ENCODE measurements at places on chromosomes 3 and 15.

- DNase-seq: no peak
These were observed 317.3 kb upstream of the NAALADL2 start for GRCh38 chr3:174541708-174542315.

GRCh38 chr15:63111481-63111880 lies 10.2 kb upstream of the LACTB start:
- DNase-seq: no peak

DNA sequence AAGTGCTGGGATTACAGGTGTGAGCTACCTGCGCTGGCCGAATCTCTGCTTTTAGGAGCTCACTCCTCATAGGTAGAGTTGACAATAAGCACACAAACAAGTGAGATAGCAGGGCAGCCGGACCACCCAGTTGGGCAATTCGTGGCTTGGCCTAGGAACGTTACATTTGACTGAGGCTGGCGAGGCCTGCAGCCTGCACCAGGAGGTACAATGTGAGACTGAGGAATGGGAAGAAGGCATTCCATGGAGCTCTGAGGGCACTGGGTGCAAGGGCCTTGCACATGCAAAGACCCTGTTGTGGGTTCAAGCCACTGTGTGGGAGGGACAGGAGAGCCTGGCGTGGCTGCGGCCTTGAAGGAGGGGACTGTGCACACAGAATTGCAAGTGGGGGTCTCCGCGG lies 152.5 kb downstream of the LRRK1 start:
- no peak for DNase-seq

- DNase-seq: no peak
These were observed 94.5 kb upstream of the SOX14 start for GRCh38 chr3:137669519-137670060.

DNA sequence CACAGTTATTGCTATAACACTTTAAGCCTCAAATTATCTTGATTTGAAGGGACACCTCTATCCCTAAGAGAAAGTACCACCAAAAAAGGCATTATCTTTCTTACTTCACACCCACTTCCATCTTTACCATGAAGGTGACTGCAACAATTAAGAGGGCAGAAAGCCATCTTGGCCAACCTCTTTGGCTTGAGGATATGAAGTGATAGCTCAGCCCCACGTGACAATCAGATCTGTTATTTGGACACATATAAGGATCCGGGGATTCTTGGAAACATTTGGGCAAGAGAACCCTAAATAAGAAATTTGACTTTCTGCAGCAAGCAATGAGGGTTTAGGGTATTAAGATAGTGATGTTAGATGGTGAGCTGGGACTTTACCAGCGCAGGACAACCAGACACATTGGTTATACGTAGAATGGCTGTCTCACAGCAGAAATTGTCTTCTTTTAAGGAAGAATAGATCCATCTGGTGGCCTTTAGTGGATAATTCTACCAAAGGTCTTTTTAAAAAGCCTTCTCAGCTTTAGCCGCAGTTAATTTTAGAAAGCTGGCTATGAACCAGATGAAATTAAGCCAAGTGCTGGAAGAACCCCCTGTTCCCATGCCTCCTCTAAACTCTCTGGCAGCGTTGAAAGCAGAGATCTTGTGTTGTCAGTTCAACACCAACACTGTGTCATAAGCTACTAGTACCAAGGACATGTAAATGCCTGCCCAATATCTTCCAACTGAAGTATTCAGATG lies 12.3 kb downstream of the HCLS1 start:
- DNase-seq: no peak

GRCh38 chr3:18295171-18295920 lies 129.8 kb downstream of the SATB1 start:
- peak; percentile 89 for DNase-seq

DNA sequence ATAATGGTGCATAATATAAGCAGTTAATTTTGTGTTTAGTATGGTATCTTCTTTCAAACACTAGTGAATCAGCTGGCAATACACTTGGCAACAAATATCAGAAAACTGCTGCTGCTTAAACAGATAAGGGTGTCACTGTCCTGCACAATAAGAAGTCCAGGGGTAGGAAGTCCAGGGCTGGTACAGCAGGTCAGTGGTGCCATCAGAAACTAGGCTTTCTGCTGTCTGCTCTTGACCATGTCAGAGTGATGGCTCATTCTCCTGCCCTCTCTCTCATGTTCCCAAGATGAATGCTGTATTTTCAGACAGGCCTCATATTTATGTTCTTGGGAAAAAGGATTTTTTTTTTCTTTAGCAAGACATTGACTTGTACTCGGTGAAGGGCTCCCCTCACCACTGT lies 9.2 kb upstream of the GRK7 start:
- DNase-seq: no peak

DNA sequence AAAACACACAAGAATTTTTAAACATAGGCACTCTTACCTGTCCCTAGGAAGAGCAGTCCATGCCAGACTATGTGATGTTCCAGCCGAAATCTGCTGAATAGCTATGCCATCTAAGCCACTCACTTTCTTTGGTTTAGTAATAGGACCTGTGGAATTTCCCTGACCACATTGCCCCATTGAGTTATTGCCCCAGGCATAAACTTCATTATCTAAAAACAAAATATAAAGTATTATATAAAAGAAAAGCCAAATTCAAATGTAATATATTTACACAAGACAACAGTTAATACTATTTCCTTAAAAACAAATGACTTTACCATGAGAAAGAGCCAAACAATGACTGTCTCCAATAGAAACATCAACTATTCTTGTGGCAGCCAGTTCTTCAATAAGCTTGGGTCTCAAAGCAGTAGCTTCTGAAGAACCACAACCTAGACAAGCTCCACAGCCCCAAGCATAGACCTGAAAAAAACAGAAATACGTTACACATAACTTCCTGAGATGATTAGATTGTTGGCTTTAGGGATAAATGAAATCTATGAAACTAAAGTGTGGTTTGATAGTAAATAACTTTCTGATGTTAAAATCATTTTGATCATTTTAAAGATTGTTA lies 84.3 kb downstream of the HERC1 start:
- DNase-seq: no peak

DNA sequence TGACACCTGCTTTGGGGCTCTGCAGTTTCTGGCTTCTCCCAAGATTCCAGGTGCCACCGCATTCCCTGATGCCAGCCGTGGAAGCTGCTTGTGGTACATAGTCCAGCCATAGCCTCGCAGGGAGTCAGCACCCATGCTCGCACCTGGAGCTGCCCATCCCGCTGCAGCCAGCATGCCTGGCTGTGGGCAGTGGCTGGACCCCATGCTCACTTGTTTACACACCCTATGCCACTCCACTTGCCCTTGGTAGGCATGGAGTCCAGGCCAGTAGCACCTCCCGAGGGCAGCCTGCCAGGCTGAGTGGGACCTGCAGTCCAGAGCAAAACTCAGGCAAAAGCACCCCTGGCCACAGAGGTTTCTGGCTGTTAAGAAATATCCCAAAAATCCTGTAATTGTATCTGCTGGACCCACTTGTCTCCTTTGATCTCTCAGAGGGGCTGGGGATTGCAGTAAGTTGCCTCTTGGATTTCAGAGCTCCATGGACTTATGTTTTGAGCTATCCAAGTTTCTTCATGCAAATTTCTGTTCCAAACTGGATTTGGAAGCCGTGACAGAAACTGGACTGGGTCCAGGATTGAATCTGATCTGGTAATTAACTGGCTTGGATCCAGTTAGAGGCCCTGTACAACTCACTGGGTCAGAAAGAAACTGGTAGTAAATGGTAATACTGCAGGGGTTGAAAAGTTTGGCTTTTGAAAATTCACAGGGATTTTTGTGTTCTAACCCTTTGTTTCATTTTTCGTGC lies 149.3 kb downstream of the FMN1 start:
- no peak for DNase-seq

DNA sequence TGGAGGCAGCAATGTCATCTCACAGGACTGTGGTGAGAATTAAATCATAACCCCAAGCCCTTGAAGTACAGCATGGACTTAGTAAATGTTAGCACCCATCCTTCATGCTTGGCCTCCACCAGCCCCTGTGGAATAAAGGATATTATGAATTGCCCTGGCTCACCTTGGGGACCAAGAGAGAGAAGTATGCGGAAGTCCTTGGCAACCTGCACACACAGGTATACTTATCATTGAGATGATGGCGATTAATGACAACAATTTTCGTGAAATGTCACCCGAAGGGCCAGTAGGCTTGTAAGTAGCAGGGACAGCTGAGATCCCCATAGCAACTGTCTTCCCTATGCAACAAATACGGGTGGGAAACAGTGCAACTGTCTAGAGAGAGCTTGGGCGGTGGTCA lies 102.0 kb downstream of the FAM43A start:
- DNase-seq: no peak

DNA sequence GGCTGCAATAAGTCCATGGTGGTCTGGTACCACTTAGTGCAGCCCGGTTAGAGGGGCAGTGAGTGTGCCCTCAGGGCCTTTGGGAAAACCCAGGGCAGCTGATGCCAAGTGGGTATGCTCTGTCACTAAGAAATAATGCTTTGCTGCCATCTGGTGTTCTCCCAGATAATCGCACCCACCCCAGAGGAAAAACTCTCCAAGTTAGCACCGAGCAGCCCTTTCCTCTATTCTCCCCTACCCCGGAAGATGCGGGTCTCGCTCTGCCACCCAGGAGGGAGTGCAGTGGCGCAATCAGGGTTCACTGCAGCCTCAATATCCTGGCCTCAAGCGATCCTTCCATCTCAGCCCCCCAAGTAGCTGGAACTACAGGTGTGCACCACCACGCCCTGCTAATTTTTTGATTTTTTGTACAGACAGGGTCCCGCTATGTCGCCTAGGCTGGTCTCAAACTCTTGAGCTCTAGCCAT lies 21.3 kb upstream of the DAPK2 start:
- DNase-seq: peak; percentile 24

GRCh38 chr3:149153402-149153801 lies 24.0 kb downstream of the HPS3 start:
- DNase-seq: no peak

DNA sequence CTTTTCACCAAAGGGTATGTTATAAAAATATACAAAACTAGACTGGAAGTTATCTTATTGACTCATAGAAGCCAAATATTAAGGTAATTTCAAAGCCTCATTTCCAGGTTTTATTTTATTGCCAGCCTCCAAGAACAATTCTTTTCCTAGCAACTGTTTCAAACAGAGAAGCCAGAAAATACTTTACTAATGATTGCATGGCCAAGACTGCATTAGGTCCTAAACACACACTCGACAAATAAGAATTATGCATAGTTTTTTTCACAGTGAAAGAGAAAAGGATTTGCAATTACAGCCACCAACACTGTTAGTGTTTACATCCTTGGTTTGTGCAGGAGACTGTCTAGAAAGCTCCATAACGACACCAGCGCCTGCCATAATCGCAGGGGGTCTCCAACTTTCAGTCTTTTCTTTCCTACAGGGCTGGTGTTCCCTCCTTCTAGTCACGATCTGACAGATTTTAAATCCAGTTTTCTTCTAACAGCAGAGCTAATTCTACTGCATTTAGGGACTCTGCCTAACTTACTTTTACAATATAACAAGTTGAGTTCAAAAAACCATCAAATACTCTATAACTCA lies 58.1 kb downstream of the CLASP2 start:
- peak; percentile 16 for DNase-seq

DNA sequence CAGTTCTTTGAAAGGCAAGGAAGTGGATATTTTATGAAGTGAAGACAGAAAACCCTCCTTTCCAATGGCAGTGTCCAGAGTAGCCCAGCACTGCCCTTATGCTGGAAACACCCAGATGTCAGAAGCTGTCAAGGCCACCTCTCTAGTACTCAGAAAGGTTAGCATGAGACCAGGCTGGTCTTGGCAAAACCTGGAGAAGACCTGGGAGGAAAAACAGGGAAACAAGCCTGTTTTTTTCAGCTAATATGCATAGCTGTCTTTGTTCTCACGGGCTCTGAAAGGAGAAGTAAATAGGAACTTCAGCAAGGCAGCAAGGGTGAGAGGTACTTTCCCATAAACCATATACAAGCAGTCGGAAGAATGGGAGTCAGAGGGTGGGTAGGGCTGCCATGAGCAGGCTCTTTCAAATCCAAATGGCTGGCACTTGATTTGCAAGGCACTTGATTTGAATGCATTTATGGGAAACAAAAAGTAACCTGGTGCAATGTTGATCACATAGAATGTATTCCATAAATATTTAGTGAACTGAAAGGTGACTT lies 55.8 kb downstream of the HEG1 start:
- DNase-seq: no peak

- peak; percentile 100 for DNase-seq
These were observed 235.2 kb downstream of the DTWD1 start for GRCh38 chr15:49855917-49856637.

DNA sequence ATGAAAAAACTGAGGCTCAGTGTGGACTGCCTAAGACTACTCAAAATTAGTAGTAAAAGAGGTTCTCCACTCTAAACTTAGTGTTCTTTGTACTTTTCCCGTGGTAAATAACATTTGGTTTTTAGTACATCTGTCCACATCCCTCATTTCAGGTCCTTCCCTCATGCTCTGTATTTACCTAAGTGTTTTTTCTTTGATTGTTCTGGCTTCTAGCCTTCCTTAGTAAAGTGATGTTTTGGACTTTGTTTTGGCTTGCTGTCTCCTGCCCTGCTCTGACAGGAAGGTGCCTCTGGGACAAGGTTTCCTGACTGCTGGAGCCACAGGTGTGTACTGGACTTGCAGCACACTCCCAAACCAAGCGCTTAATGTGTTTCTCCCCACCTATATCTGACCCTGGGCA lies 29.9 kb upstream of the ALDH1A2 start:
- DNase-seq: no peak

Data from fibroblast of lung (primary cell).